Fibroblast of skin of back (primary cell): ENCODE measurements at places on chromosomes 5 and 9.

DNA sequence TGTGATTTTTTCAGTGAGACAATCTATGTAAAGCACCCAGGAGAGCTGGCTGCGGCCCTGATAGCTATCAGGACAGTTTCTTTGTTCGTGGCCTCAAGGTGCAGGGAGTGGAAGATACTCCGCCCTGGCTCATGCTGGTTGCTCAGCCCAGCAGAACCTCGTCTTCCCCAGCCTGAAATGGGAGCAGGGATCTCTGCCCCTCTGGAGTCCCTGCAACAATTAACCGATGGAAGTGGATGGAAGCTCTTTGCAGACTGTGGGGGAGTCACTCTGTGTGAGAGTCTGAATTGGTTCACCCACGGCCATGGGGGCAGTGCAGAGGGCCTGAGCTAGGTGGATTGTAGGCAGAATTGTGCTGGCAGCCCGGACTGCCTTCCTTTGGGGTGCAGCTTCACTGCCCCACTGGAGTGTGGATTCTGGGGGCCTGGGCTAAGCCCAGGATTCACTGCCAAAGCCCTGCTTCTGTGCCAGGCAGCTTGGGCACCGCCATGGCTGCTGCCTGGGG, 2.8 kb downstream of the AIF1L start:
- no peak for DNase-seq

- no peak for DNase-seq
Observed at GRCh38 chr5:120499876-120500563, 35.9 kb downstream of the PRR16 start.

DNA sequence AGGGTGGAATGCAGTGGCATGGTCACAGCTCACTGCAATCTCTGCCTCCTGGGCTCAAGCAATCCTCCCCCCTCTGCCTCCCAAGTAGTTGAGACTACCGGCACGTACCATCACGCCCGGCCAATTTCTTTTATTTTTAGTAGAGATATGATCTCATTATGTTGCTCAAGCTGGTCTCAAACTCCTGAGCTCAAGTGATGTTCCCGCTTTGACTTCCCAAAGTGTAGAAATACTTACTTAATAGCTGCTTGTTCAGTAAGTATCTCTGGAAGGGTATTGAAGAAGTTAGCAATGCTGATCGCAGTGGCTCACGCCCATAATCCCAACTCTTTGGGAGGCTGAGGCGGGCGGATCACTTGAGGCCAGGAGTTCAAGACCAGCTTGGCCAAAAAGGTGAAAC, 35.7 kb upstream of the PLIN2 start:
- peak; percentile 12 for DNase-seq

GRCh38 chr5:150166037-150166649, 435 bp upstream of the CDX1 start:
- no peak for DNase-seq

- no peak for DNase-seq
Observed at GRCh38 chr9:87547671-87548081, 50.0 kb downstream of the DAPK1 start.

DNA sequence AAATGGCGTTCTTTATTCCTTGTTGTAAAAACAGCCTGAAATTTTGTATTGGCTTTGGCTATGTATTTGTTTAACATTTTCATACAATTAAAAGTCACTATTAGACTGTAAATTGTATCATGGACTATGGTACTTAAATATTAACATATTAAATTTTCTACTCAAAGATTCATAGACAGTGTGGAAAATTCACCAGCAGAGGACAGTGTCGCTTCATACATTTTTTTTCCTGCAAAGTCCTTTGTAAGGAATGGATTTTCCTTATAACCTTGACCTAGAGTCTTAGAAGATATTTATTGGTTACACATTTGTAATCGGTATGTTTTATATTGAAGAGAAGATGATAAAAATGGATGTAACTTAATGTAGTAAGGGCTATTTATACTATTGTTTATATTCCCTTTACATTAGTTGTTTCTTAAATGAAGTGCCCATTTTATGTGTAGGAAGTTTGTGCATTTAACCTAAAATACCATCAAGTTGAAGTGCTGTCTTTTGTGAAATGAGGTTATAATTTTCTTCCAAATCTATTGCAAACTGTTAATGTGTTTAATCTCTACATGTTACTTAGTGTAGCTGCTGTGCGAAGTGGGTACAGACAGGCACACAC, 150.1 kb downstream of the KDM4C start:
- DNase-seq: peak; percentile 41

DNA sequence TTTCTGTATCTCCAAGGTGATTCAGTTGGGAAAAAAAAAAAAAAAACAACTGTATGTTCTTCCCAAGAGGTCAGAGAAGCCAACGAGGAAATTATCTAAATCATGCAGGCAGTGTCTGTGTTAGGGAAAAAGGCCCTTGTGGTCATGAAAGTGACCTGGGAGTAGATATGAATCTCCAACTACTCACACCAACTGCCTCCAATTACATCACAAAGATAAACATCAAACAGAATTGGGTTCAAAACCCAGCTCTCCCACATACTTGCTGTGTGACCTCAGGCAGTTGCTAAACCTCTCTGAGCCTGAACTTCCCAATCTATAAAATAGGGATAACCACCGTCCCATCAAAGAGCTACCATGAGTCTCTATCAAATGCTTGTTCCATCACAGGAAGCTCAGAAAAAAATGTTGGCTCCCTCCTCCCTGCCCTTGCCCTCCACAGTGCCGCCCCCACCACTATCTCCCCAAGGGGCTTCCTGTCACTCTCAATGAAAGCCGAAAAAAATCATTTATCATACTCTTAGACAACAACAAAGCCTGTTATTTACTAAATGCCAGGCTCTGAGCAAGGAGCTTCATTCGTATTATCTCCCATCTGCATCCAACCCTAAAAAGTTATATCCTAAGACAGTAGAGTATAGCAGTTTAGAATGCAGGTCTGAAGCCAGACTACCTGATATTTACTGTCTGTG, 42.9 kb downstream of the CDK5RAP2 start:
- DNase-seq: no peak

- no peak for DNase-seq
Observed at GRCh38 chr9:127786773-127787104, 905 bp downstream of the CDK9 start.

- DNase-seq: no peak
Observed at GRCh38 chr9:128247226-128247803, 28.5 kb downstream of the GOLGA2 start.

- no peak for DNase-seq
Observed at GRCh38 chr5:116539222-116539621, 35.4 kb downstream of the SEMA6A start.

GRCh38 chr5:10213316-10213715, 36.4 kb downstream of the ATPSCKMT start:
- DNase-seq: no peak

- DNase-seq: no peak
Observed at GRCh38 chr5:34026089-34026761, 16.8 kb downstream of the C1QTNF3 start.

- DNase-seq: no peak
Observed at GRCh38 chr9:126854734-126855133, 5.7 kb upstream of the ZBTB34 start.

DNA sequence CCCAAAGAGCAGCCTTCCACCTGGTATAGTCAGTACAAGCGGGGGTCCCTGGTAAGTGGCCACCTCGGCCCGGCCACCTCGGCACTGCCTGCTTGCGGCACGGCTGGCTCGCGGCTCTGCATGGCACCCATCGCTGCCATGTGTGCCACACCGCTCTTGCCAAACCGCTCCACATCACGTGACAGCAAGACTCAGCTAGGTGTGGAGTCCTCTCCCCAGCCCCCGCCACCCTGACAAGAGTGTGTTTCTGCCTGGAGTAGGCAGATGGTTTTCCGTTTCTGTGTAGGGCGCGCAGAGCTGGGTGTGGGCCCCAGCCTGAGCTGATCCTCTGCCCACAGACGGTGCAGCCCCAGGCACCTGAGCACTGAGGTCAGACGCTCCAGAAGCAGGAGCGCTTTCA, 50.5 kb upstream of the FCN2 start:
- DNase-seq: no peak

- peak; percentile 69 for DNase-seq
Observed at GRCh38 chr9:81686614-81687520, 2.5 kb downstream of the TLE1 start.

- no peak for DNase-seq
Observed at GRCh38 chr5:151182524-151182900, 24.9 kb upstream of the ANXA6 start.

- DNase-seq: no peak
Observed at GRCh38 chr5:168291964-168292785, 730 bp downstream of the WWC1 start.

DNA sequence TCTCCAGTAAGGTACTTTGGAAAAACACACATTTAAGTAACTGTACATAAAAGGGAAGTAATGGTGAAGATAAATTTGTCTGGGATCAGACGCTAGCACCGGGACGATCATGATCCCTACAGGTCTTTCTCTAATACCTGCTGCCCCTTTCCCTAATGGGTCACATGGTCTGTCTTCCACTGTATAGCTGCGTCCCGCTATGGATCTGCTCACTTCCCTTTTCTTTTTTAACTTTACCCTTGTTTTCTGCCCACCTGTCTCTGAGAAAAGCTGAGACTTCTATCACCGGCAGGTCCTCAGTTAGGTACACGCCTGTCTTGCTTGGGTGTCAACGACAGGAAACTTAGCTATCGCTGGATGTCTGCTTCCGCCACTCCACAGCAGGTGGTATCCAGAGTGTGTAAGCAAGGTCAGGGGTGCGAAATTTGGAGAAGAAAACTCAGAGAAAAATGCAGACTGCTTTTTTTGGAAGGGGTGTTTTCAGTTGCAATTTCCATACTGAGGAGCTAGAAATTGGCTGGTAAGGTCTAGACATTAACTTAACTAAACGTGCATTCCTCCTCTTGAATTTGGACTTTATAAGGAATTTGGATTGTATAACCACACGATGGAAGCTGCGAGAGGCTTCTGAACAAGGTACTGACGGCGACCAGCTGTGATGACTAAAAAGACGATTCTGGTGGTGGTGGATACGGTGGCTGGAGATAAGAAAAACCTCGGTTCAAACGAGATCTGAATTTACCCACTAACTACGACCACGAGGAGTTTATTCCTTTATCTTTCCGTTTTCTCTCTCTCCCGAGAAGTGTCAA, 1.1 kb upstream of the ICE1 start:
- no peak for DNase-seq

DNA sequence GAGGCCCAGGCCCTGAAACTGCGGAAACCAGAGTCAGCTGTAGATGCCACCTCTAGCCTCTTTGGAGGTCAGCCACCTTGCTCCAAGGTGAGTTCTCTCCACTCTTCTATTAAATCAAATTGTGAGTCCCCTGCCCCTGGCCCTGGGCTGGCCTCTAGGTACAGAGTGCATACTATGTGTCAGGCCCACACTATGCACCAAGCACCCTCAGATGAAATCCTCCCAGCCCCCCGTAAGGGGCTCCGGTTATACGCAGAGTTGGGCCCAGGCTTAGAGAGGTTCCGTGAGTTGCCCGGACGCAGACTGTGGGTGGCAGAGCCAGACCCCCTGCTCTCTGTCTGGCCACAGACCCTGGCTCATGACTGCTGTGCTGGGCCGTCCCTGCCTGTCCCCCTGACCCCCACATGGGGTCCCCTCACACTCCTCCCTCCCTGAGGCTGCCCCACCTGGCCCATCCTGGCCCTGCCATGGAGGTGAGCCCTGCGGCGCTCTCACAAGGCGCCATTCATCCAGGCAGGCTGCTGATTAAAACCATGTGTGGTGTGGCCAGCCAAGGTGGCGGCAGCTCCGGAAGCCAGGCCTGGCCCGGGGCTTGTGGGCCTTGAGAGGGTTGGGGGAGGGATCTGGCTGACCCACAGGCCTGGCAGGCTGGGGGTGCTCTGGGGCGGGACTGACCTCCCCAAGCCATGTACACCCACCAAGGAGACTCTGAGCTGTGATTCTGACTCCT, 65.5 kb upstream of the SYNPO start:
- DNase-seq: no peak

DNA sequence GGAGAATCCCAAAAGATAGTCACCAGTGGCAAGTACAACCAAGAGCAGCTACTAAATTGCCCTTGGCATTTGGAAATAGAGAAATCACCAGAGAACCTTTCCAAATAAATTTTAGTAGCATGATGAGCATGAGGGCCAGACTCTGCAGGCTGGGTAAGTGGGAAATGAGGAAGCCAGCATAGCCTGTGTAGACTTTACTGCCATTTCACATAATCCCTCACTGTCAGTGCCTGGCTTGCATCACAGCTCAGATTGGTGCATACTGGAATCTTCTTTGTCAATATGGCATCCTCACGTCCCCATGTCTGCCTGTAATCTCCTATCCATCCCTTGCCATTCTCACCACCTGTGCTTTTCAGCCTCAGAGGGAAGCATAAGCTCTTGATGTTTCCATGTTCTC, 14.5 kb downstream of the GRAMD2B start:
- no peak for DNase-seq

DNA sequence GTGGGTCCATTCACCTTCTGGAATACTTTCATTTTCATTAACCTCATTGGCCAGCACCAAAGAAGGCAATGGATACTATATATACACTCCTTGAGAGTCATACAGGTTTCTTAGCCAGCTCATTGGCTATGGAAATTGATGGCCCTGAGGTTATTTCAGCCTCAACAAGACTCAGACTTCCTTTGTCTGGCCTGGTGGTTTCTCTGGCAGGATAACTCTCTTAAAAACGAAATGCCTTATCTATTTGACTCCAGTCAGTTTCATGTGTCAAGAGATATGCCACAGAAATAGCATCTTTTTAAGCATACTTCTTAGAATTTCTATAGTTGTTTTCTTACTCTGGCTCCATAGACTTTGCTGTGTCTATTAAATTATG, 28.9 kb downstream of the CDH9 start:
- no peak for DNase-seq

DNA sequence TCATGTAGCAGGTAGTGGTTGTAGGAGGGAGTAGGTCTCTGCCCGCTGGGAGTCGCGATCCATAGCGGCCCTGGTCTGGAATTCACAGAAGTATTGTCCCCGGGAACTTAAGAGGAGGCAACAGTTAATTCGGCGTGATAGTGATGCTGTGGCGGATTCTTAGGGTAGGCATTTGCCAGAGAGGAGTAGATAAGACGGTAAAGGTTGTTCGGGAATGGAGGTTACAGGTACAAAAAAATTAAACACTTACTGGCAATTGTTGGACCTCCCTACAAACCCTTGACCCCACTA, 679 bp downstream of the SMC5 start:
- DNase-seq: no peak

DNA sequence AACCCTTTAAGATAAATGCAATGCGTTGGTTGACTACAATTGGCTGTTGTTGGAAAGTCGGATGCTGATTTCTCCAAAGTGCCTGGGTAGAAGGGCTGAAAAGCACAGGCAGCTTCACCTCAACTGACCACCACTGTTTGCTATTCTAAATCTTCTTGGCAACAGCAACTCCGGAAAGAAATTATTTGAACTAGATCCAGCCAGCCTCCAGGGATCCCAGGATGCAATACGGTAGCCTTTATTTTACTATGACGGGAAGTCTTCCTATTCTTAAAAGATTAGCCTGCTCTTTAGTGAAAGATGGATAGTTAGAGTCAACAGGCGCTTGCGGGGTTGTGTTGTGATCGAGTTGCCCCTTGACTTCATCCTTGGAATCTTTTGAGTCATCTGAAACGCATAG, 78.6 kb upstream of the KLF9 start:
- DNase-seq: no peak

- no peak for DNase-seq
Observed at GRCh38 chr5:116303340-116303739, 218.5 kb downstream of the COMMD10 start.
